ENCODE measurements at places on chromosomes 2 and 18. TPM values are rescaled to one million over a fixed set of nuclear protein-coding genes. Genes with fewer than 3 reads are reported as not detected.

DNA sequence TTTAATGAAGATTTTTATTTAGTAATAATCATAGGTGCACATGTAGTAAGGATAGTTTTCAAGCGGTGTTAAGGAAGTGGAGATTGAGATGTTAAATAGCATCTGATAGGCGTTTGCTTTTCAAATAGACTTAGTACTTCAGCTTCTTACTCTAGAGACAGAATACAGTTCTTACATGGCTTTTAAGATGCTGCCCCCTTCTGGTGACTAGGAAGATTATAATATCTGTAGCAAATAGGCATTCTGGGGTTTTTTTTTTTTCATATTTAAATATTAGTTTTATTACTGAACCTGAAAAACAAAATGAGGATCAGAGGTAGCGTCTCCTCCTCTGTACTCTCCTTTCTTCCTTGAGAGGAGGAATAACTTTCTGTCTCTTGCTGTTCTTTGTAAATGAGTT lies 100.2 kb downstream of the AGAP1 start:
- DNase-seq = no peak

DNA sequence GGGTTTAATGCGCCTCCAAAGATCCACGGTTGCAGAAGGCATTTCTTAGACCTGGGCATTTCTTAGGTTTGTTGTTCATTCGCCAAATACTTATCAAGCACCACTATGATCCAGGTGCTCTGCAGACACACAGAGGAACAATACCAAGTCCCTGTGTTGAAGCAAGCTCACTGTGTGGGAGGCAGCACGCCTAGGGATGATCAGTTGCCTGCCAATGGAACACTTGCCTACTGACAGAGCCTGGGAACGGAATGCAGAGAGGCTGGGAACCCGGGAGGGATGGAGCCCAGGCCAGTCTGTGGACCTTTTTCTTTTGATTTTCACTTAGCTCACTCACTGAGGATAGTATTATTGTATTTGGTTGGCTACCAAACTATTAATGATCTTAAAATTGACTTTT lies 1.9 kb upstream of the GRP start:
- no peak for DNase-seq

- DNase-seq = no peak
Measured at GRCh38 chr2:207802650-207803049, 32.9 kb upstream of the FZD5 start.

DNA sequence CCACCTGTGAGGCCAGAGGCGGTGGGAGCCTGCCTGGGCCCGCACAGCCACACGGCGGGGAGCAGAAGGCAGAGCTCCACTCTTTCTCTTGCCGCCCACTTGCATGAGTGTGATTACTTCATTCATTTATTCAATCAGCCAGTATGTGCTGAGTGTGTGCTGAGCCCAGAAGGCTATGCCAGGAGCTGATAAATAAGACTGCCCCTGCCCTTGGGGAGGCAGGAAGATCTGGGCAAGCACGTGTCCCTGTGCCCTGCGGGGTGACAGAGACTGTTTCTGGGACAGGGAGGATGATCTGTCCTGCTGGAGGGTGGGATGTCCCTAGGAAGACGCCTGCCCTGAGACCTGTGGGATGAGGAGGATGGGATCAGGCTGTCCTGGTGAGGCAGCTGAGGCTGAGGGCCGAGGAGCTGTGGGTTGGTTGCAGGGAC lies 250.8 kb downstream of the DYSF start:
- no peak for DNase-seq

DNA sequence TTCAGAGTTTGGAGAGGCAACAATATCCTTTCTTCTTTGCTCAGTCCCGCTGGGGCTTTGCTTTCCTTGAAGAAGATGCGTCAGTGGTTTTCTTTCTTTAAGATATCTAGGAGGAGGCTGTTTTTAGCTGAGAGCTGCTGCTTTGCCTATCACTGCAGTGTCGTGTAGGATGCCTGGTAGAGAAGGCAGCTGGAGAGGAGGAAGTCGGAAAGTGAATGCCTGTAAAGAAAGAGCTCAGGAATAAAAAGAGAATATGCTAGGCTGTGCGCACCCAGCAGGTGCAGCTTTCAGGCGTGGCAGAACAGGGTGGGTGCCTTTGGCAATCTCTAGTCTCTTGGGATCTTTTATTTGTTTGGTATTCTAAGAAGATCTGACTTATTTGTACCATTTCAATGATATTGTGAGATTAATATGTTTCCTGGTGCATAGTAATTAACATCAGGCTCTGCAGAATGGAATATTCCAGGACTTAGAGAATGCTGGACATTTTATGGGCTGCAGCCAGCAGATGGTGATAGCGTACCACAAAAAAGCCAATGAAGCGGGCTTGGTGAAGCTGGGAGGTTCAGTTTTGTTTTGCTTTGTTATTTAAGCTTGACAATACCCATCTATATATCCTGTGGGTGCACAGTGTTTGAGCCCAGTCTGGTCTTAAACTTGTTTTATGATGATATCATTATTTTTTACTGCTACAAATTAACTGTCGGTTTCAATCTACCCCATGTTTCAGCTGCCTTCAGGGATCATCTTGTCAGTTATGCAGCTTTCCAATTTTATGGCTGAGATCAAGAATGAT lies 34.9 kb downstream of the CAVIN2 start:
- peak; percentile 74 for DNase-seq

- no peak for DNase-seq
Measured at GRCh38 chr2:235008584-235009044, 56.8 kb downstream of the SH3BP4 start.

- no peak for DNase-seq
Measured at GRCh38 chr18:23718243-23718720, 29.0 kb downstream of the LAMA3 start.

DNA sequence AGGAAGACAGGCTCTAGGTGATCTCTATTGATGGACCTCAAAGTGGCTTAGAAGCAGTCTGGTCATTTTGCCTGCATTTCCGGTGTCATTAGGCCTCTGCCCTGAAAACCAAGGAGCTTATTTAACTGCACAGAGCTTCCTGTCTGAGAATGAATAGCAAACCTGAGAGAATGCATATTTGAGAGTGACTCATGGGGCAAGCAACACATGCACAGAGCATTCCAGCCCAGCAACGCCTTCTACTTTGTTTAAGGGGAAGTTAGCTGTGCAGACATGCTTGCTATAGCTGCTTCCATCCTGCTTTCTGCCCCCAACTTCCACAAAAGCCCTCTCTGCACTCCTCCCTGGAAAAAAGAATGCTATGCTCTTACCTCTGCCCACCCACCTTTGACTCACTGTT lies 232.8 kb downstream of the GRB14 start:
- DNase-seq = no peak

DNA sequence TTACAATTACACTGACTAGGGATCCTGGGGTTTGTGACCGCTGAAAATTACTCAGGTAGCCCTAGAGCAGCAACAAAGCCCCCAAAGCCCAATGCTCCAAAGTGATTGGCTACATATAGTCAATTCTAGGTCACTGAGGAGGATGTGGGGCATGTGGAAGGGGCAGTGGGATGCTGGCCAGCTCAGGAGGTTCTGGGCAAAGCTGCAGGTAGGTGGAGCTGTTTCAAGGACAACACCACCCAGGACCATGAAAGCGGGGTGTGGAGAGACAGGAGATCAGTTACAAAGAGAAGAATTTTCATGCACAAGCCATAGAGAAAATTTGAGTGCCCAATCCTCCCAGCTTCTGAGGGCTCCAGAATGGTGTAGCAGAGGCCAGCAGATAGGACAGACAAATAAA lies 75.0 kb upstream of the CCDC85A start:
- no peak for DNase-seq

DNA sequence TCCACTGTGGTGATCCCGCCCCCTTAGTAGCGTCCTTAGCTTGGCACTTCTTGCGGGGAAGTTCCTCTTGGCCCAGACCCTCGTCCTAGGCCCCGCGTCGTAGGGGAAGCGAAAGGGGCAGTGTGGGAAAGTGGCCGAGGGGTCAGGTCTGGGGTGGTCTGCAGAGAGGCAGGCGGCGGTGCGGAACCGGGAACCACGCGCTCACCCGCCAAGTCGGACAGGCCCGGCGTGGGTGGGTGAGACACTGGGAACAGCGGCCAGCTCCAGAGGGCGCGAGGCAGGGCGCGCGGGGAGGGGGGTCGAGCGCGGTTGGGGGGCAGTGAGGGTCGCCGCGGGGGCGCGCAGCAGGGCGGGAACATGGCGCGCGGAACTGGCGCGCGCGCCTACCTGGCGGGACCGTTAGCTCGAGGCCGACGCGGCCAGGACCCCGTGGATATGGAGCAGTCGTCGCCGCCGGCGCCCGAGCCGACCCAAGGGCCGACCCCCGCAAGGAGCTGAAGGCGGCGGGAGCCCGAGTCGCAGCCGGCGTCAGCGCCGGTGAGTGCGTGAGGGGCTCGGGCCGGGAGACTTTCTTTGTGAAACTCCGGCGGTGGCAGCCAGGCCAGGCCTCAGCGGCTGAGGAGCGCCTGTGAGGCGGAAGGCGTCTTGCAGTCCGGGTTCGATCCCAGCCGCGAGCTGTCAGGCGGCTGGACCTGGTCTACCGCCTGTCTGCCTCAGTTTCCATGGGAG lies 2896.7 kb upstream of the TEKT4 start:
- no peak for DNase-seq

- no peak for DNase-seq
Measured at GRCh38 chr2:230985519-230986231, 10.2 kb upstream of the SPATA3 start.

- peak; percentile 91 for DNase-seq
Measured at GRCh38 chr2:85066874-85067351, 66.3 kb upstream of the TCF7L1 start.

DNA sequence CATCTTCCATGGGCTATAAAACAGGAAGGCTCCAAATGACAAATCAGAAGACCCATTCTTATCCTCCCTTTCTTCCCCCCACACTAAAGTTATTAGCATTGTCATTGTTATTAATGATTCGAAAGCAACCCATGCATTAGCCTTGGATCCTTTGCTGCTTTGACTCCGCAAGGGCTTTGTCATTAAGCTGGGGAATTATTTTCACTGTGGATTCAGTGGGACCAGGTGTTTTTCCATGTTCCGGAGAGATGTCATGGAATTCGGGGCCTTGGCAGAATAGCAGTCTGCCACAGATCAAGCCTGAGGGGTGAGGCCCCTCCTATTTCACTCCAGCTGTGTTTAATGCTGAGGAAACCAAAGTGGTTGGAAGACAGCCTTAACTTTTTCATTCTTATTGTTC lies 357.1 kb downstream of the EN1 start:
- no peak for DNase-seq

Gene REG3G
- total RNA-seq = not detected

Gene CCDC85A
- total RNA-seq = 12.1 TPM

Gene KCTD1
- total RNA-seq = 18.8 TPM

Gene AKAIN1
- 14.1 TPM for total RNA-seq

Gene TMEM247
- total RNA-seq = not detected
